ENCODE measurements at places on chromosomes 7 and 10.

DNA sequence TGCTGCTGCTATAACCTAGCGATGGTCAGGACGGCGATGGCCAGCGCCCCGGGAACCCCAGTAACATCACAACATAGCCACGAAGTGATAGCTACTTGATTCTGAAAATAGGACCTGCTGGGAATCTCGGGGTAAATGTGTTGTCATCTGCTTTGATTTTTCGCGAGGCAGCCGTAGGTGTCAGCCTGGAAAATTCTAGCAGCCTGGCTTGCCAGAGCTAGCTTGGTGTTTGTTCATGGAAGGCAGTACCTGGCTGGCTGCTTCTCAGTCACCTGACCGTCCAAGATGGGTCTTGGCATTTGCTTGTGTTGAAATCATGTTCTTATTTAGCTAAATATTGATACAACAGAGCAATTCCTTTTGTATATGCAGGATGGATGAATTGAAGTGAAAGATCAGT, 82.4 kb upstream of the BTBD16 start:
- DNase-seq = no peak

DNA sequence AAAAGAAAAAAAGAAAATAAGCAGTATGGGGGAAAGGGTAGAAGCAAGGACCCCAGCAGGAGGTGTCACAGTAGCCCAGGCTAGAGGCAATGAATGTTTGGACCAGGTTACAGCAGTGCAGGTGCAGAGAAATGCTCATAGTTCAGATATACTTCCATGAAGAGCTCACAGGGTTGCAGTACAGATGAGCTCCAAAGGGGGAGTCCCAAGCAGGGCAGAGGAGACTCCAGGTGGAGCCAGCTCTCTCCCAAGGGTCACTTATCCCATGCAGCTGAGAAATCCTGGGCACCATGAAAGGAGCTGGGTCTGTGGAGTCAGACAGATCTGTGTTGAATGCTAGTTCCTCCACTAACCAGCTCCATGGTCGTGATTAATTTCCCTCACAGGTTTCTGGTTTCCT, 174.9 kb downstream of the C7orf25 start:
- DNase-seq = no peak

GRCh38 chr7:14228341-14228740, 238.9 kb upstream of the ETV1 start:
- no peak for DNase-seq

- DNase-seq = no peak
These were observed 10.7 kb downstream of the CUTC start for GRCh38 chr10:99742701-99743100.

DNA sequence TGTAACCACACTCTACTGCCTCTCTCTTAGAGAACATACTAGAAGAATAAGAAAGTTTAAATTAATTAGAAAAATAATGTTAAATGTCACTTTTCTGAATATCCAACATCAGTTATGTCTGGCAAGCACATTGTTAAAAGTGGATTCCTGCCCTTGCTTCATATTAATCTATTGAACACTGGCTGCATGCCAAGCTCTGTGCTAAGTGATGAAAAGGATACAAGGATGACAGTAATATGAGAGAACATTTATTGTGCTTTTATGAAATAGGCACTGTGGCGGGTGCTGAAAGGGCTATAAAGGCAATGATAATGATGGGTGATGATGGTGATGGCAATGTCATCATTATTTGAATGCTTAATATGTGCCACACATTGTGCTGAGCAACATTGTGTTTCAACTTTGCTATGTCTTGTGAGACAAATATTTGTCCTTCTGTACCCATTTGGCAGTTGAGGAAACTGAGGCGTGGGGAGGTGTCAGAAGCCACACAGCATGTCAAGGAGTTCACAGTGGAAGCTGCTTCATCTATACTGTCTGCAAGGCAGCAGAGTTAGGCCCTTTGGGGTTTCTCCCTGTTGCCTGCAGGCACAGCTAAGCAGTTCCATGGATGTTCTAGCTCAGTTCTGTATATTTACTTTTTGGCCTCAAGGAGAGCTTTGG, 64.2 kb upstream of the RAPGEF5 start:
- DNase-seq = no peak

DNA sequence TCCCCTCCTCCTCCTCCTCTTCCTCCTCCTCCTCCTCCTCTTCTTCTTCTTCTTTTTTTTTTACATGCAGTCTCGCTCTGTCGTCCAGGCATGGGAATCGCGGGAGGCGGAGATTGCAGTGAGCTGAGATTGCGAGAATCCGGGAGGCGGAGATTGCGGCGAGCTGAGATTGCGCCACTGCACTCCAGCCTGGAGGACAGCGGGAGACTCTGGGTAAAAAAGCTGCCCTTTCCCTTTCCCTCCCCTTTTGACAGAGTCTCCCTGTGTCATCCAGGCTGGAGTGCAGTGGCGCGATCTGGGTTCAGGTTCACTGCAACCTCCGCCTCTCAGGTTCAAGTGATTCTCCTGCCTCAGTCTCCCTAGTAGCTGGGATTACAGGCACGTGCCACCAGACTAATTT, 168.1 kb upstream of the MALRD1 start:
- DNase-seq = no peak

GRCh38 chr7:2354939-2355704, 495 bp downstream of the EIF3B start:
- no peak for DNase-seq

GRCh38 chr7:156466272-156466671, 174.3 kb upstream of the RNF32 start:
- no peak for DNase-seq

DNA sequence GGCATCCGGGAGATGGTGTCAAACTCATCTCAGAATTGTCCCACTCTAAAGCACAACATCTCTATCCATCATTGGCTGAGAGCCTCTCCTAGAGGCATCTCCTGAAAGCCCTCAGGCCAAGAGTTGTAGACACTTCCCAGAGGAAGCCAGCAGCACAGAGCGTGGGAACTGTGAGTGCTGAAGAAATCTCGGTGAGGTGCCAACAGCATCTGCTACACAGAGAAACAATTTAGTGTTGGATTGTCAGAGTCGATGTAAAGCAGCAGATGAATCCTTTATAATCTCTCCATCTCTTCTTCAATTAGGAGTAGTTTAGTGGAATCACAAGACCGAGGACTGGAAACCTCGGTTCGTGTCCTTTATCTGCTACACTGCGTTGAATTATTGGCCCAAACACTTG, 172.2 kb downstream of the C7orf25 start:
- no peak for DNase-seq

Data from KG1 (cell line).